ENCODE measurements at places on chromosomes 13 and 19. TPM values are rescaled to one million over a fixed set of nuclear protein-coding genes. Genes with fewer than 3 reads are reported as not detected.

The TNNI3 gene
- total RNA-seq = not detected

The C1QTNF9 gene
- not detected for total RNA-seq

The ZNF681 gene
- 1.5 TPM for total RNA-seq

The WDR62 gene
- 2.7 TPM for total RNA-seq

The ZNF560 gene
- under 0.01 TPM for total RNA-seq

The PRMT1 gene
- 426 TPM for total RNA-seq

The CATSPERD gene
- not detected for total RNA-seq

The SHISA7 gene
- not detected for total RNA-seq

The CEACAM4 gene
- total RNA-seq = not detected

The CGB5 gene
- not detected for total RNA-seq

The CYP2F1 gene
- total RNA-seq = not detected

The APOE gene
- total RNA-seq = 0.64 TPM

The SPART gene
- total RNA-seq = 51.2 TPM

The SIAH3 gene
- not detected for total RNA-seq

The KASH5 gene
- total RNA-seq = not detected

The ZNF541 gene
- total RNA-seq = 0.39 TPM

The PRR22 gene
- 0.51 TPM for total RNA-seq

The DCLK1 gene
- total RNA-seq = 10.5 TPM

The TPTE2 gene
- not detected for total RNA-seq

The ZNF420 gene
- 8.0 TPM for total RNA-seq

The WDR87 gene
- not detected for total RNA-seq
